Esophagus mucosa (tissue), 1 donor: ENCODE measurements at places on chromosomes 16 and 17. TPM values are rescaled to one million over a fixed set of nuclear protein-coding genes. Genes with fewer than 3 reads are reported as not detected.

The PABPN1L gene
- total RNA-seq: not detected

The ANKFN1 gene
- not detected for total RNA-seq

The HOXB3 gene
- 6.0 TPM for total RNA-seq

The C17orf67 gene
- 0.52 TPM for total RNA-seq

The ZNF48 gene
- total RNA-seq: 2.6 TPM

The PRSS36 gene
- 1.5 TPM for total RNA-seq

The ENKD1 gene
- total RNA-seq: 3.8 TPM

The G6PC1 gene
- total RNA-seq: not detected

The KRT36 gene
- not detected for total RNA-seq

The C16orf90 gene
- not detected for total RNA-seq

The TAC4 gene
- not detected for total RNA-seq

The TNFRSF13B gene
- total RNA-seq: 0.28 TPM
